Kidney (tissue), 22 donors: ENCODE measurements at places on chromosomes 1 and 21. TPM values are rescaled to one million over a fixed set of nuclear protein-coding genes. Genes with fewer than 3 reads are reported as not detected.

The FMO1 gene
- 16.5 TPM for total RNA-seq

The PPIAL4G gene
- 0.35 TPM for total RNA-seq

- H3K27ac ChIP-seq, result no peak overlapping the region
- no peaks in the 10 kb centered on the region for H3K27me3 ChIP-seq
- DNase-seq, result no peak
Observed at GRCh38 chr1:220692436-220693228, 2.5 kb downstream of the C1orf115 start.

DNA sequence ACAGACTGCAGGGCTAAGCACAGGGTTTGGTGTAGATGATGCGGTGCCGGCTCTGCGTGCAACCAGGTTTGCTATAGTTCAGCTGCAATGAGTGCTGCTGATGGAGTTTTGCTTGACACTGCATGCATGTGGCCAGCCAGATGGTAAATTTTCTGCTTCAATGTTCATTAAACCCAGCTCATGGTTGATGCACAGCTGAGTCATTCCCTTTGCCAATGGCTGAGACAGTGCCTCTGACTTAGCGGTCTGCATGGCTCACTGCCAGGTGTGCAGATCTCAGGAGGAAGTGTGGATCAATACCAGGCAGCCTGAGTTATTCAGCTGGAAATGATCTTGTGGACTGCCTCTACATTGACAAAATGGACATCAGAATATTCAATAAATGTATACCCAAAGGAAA, 172.7 kb upstream of the ZP4 start:
- no peak overlapping the region for H3K27ac ChIP-seq
- DNase-seq, result no peak
- no peaks in the 10 kb centered on the region for H3K36me3 ChIP-seq
- H3K4me3 ChIP-seq, result no peak overlapping the region
- no peaks in the 10 kb centered on the region for H3K27me3 ChIP-seq

GRCh38 chr1:67827688-67828087, 5.6 kb downstream of the GNG12 start:
- H3K4me3 ChIP-seq, result no peak overlapping the region
- DNase-seq, result no peak
- H3K27me3 ChIP-seq, result no peaks in the 10 kb centered on the region
- peaks cover 3% of the 10 kb centered on the region for H3K36me3 ChIP-seq

DNA sequence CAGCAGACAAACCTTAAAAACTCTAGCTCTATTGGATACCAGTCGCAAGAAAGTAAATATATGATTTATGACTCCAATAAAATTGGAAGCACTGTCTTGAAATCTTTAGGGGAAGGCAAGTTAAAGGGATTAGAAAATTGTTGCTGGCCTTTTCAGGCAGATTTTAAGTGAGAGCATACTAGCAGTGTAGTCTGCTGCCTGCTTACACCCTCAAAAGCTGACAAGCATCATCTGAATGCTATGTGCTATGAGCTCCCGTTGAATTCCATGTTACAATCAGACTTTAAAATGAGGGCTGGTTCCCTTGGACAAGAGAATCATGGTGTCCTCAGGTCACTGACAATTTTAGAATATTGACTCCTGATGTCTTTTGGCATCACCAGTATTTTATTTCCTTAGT, 271.1 kb upstream of the C1orf105 start:
- no peaks in the 10 kb centered on the region for H3K27me3 ChIP-seq
- H3K4me1 ChIP-seq, result peaks cover 11% of the 10 kb centered on the region
- no peak overlapping the region for H3K27ac ChIP-seq
- no peak overlapping the region for H3K4me3 ChIP-seq
- no peak for DNase-seq

DNA sequence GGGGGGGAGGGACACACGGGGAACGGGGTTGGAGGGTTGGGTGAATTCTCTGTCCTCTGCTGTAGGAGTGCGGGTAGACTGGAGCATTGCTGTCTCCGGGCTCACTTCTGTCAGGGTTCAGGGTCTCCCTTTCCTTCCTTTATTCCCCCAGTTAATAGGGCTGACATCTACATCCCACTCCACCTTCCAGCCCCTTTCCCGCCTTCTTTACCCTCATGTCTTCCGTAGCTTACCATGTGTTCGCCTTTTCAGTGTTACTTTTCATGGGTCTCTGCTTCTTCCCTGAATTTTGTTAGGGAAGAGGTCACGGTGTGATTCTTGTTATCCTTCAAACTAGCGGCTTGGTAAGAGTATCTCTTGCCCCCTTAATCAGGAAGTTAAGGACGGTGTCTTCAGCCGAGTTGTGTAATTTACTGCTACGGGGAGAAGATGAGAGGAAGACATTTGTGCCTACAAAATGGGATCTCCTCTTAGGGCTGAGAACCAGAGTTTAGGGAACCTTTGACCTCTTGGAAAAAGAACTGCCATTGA, 917 bp downstream of the RAP1A start:
- H3K27me3 ChIP-seq, result no peaks in the 10 kb centered on the region
- H3K36me3 ChIP-seq, result no peaks in the 10 kb centered on the region
- peak overlapping the region; percentile 88 for H3K4me3 ChIP-seq
